ENCODE measurements at places on chromosomes 4 and X.

- no peak for DNase-seq
Measured at GRCh38 chrX:106263817-106264216, 95.7 kb downstream of the PWWP3B start.

DNA sequence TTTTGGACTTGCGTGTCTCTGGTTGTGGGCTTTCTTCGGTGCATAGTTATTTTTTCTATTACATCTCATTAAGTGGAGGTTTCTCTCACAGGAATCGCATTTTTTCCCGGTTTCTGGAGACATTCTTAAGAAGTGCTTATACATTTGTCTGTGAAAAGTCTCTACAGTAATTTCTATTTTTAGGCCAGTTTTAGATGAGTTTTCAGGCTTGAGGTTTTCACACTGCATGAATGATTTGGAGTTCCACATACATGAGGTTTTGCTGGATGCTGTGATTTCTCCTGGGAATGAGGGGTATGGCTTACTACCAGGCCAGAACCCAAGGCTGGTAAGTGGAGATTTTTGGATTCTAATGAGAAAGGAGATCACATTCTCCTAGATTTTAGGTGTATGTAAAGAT, 422.6 kb upstream of the SLIT2 start:
- DNase-seq: no peak

DNA sequence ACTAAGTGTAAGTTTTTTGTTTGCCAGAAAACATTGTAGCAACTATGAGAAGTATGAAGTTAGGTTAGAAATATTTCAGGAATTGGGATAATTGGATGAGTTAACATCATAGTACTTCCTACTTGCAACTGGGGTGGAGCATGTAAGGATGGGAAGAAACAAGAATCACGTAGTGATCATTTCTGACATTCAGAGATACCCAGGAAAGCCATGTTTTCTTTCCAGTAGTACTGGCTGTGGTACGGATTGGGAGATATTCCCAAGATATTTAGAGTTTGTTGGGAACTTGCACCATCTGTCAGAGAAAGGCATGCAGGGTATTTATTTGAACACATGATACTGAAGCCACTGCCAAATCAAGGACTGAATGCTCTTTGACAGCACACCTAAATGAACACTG, 87.6 kb upstream of the SLC4A4 start:
- no peak for DNase-seq

GRCh38 chrX:1475881-1476280, 23.2 kb upstream of the ASMTL start:
- DNase-seq: no peak

DNA sequence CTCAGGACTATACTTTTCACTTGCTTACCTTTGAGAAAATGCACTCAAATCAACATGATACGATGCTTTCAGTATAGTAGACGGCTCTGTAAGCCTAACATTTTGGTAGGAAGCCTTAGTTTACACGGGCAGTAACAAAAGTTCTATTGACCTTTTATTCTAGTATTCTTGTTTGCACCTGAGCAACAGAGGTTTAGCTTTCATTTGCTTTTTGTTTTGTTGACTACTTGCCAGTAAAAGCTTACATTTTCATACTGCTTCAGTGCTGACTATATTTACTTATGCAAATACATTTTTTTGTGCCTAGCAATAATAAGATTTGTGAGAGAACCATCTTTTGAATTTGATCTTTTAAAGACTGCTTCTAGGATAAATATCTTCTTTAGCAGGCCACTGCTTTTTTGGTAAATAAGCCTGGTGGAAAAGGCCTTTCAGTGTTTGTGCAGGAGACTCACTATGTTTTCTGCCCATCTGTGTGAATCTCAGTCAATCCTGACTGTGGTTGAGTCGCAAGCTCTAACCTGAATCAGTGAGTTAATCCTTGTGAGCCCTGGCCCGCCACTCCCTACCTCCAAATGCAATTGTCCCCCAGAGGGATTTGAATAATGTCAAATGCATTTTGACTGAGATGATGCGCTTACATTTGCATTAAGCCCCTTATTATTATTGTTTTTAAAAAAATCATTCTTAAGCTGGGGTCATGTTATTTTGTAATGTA, 21.9 kb downstream of the FHIP1A start:
- DNase-seq: no peak

- no peak for DNase-seq
Measured at GRCh38 chr4:113674733-113675132, 86.8 kb downstream of the CAMK2D start.

- DNase-seq: no peak
Measured at GRCh38 chrX:152819732-152820131, 10.8 kb downstream of the CETN2 start.

DNA sequence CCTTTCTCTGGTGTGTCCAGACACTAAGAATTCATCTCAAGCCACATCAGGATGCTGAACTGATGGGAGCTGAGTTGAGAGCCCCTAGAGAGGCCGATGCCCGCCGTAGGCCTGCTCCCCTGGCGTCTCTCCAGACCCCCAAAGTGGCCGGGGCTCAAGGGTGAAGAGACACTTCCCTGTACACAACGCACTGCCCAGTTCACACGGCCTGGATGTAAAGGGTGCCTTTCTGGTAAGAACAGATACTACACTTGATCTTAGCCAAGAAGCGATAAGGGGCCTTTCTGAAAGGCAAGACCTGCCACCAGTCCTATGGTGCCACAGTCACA, 5.1 kb upstream of the TREX2 start:
- no peak for DNase-seq

- no peak for DNase-seq
Measured at GRCh38 chr4:11436084-11436483, 7.4 kb upstream of the HS3ST1 start.

DNA sequence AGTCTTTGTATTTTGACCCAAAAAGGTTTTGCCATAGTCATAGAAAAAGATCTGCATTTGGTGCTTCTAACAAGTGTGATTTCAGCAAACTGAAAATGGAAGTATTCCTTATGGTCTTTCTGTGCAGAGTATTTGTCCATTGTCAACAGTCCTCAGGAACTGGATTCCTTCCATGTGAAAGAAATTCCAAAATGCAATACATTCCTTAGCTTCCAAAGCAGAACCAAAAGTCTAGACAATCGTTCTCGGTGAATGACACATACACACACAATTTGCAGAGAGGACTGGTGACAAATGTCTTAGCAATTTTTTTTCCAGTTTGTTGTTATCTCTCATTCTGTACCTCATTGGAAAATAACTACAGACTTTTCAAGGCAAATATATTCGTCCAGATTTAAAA, 562.2 kb upstream of the SLIT2 start:
- no peak for DNase-seq

DNA sequence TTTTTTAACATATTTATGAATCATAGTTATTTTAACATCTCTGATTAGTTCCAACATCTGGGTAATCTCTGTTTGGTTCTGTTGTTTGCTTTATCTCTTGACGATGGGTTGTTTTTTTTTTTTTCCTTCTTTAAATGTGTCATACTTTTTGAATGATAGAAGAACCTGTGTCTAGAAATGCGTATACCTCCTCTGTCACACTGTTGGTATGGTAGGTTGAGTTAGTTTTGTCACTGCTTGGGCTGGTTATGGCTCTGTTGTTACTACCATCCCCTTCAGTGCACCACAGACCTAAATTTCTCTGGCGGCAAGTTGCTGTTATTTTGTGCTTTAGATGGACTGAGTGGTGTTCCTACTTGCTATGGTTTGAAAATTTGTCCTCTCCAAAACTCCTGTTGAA, 16.8 kb downstream of the STIM2 start:
- no peak for DNase-seq

DNA sequence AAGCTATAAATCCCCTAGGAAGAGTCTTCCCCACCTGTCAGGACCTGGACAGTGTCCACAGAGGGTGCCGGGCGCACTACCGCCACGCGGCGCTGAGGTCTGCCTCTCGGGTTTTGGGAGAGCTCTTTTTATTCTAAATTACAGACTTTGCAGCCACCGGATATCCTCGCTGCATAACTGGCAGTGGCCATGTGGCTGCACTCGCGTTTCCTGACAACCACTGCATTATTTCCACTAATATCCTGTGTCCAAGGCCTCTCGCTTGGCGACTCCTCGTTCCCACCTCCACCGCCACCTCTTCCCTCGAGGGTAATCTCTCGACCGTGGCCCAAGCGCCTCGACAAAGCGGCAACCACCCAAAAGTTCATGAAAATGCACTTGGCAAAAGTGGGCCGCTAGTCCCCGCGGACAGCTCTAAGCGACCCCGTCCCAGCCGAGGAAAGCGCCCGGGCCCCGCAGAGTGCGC, 512 bp upstream of the TMEM131L start:
- DNase-seq: peak; percentile 56

Data from memory B cell (primary cell).